IMR-90 (cell line): ENCODE measurements at places on chromosomes 4 and X.
A peak's percentile ranks its signal among the peaks of the same experiment; 100 is the strongest.

GRCh38 chr4:112502871-112503270 is 13.1 kb downstream of the NEUROG2 start:
- DNase-seq = no peak

DNA sequence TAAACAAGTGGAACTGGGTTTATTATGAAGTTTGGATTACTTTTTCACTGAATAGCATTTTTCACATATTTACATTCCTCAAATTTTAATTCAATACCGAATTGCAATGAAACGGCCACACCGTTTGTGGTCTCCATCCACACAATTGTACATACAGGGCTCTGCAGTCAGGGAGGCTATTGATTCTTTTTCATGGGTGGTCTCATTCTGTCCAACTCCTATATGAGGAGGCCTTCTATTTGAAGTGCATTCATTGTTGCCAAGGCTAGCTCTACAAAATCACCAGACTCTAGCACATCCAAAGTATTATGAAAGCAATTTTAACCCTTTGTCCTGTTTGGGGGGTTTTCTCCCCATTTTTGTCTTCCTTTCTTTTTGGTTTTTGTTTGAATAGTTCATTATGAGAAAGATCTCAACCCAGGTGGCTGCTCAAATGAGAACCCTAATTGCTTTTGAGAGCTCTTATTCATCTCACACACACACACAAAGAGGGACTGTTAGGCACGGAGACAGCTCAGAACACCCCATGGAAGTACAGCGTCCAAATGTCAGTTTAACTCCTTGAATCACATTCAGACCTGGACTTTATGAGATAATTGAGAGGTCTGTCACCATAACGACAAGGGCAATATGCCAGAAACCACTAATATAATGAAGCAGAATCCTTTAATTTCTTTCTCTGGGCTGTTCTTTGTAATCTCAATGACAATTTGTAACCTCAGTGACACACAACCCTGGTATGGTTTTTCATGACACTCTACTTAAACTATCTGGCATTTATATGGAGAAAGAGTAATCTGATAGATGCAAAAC is 79.4 kb downstream of the NLGN4X start:
- no peak for DNase-seq

GRCh38 chr4:178086320-178086719 is 644.1 kb upstream of the AGA start:
- peak; percentile 1 for DNase-seq

DNA sequence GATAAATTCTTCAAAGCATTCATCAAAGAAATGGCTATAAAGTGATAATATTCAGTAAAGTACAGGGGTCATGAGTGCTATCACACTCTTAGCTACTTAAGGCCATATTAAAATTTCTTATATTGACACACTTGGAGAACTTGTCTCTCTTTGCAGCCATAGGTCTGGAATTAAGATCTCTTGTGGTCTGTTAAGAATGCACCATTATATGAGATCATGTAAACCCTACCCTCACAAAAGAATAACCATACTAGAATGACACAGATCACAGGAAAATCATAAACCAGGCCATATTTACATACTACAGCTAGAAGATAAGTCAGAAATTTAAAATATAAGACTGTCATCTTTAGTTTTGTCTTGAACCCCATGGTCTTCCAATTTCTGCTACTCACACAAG is 434.3 kb downstream of the PDGFC start:
- peak; percentile 22 for DNase-seq

GRCh38 chr4:119851649-119852048 is 215.0 kb downstream of the MAD2L1 start:
- DNase-seq = no peak
